G401 (cell line): ENCODE measurements at places on chromosomes 1 and 21.

GRCh38 chr1:21622466-21623315, 46.5 kb downstream of the RAP1GAP start:
- DNase-seq, result no peak

GRCh38 chr1:178031856-178032320, 62.0 kb upstream of the RASAL2 start:
- peak; percentile 51 for DNase-seq

DNA sequence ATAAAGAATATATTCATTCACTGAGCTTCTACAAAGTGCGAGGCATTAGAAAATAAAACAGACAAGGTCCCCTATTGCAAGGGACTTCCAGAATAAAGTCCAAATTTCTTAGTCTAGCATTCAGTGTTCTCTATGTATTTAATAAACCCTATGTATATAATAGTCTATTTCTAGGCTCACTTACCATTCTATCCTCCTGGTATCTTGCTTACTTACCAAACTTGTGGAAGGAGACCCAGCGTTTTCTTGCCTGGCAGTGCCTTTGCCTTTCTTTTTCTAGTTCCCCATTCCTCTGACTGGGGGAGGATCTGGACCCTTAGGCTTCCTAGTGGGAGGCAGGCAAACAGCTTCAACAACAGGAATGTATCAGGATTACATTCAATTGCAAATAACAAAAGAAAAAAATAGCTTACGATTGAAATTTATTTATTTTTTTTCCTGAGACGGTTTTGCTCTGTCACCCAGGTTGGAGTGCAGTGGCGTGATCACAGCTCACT, 690 bp upstream of the RNF19B start:
- DNase-seq, result no peak

GRCh38 chr1:167755654-167756053, 33.9 kb downstream of the MPZL1 start:
- DNase-seq, result no peak

DNA sequence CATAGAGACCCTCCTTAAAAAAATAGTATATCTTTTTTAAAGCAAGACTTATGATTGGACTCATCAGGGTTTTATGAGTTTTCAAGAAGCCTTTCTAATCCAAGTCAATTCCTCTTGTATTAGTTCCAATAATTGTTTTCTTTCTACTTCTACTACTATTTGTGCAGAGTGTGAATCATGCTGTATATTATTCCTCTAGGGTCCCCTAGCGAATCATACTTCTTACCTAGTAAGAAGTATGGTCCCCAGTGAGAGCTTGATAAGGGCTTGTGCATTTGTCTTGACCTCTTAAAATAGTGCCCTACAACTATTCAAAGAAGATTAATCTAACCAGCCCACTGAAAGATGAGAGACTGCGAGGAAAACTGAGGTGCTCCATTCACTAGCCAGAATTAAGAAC, 715.7 kb upstream of the ZP4 start:
- DNase-seq, result no peak

GRCh38 chr1:37677143-37677439, 15.2 kb upstream of the CDCA8 start:
- DNase-seq, result no peak

- DNase-seq, result no peak
Measured at GRCh38 chr1:113072141-113072756, 749 bp upstream of the LRIG2 start.

- DNase-seq, result peak; percentile 49
Measured at GRCh38 chr1:42765832-42766740, 742 bp downstream of the P3H1 start.
